ENCODE measurements at places on chromosomes 16 and 17. TPM values are rescaled to one million over a fixed set of nuclear protein-coding genes. Genes with fewer than 3 reads are reported as not detected.

DNA sequence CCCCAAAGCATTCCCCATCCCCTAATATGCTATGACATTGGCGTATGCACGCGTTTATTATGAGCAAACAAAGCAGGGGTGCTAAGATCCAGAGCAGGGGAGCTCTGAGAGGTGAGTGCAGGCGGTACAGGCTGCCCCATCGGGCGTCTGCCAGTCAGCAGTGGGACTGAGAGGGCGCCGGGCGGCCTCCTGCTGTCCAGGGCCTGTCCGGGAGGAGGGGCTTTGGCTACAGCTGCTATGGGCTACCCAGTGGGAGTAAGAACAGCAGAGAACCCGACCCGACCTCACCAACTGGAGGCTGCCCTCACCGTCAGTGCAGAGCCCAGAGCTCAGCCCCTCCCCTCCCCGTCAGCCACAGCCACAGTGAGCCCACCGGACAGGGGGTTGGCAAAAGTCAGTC lies 18.5 kb upstream of the AATK start:
- no peak for DNase-seq

Gene ITGB3
- 6.6 TPM for total RNA-seq

Gene CDH13
- total RNA-seq: 27.2 TPM

Gene TMIGD1
- not detected for total RNA-seq

- DNase-seq: peak; percentile 97
Measured at GRCh38 chr17:44775838-44776621, 17.2 kb downstream of the ADAM11 start.

Measured in upper lobe of right lung (tissue), 1 donor.